ENCODE measurements at places on chromosomes 6 and 20.

GRCh38 chr20:36875702-36876472 lies at the start of gene TLDC2:
Gene TLDC2, plus strand, starts transcription at chr20:36876138. Its CDS starts 37 bp downstream, at chr20:36876175.
- peaks cover 16% of the 10 kb centered on the region for H3K4me1 ChIP-seq
- no peaks in the 10 kb centered on the region for H3K27me3 ChIP-seq
- no peak within 1 kb of the TSS for H3K4me3 ChIP-seq

DNA sequence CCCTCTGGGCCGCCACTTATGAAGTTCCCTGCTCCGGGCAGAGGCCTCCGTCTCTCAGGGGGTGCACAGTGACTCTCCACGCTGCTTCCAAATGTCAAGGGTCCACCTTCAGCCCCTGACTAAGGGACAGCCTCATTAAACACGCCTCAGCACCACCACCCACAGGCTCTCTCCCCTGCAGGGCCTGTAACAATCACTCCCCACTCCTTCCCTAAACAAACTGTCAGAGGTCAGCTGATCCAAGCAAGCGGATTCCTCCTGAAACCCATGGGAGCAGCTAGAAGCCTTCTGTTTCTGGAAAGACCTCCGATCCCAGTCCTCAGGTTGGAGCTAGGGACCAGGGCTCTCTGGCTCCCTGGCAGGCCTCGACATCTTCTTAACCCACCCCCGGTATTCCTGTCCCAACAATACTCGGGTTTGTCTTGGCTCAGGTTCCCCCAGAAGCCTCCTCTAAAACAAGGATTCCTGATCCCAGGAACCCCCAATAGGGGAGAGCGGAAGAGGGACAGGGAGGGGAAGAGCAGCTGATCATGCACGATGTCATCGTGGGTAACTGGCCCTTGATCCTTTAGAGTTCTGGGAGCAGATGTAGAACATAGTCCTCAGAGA lies 181.0 kb downstream of the ZNF217 start:
- H3K27me3 ChIP-seq: no peaks in the 10 kb centered on the region
- H3K36me3 ChIP-seq: no peaks in the 10 kb centered on the region
- no peak for ATAC-seq
- H3K4me3 ChIP-seq: peak overlapping the region; percentile 42
- peaks cover 10% of the 10 kb centered on the region for H3K4me1 ChIP-seq
- H3K27ac ChIP-seq: no peak overlapping the region

DNA sequence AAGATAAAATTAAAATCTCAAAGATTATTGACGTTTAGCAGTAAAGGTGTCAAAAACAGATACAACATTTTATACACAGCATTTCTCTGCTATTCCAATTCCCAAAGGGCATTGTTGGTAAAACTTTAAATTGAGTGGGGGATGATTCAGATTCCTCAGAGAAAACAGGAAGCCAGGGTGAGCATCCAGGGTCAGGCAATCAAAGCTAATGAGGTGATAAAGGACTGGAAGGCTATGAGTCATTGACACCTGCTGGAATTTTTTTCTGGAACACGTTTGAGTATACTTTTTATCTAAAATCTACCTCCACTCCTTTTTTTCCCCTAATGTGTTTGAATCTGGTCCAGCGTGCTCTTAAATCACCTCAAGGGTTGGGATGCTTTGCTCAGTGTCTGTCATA lies 52.2 kb downstream of the FKBP1C start:
- peaks cover 11% of the 10 kb centered on the region for H3K27me3 ChIP-seq
- no peaks in the 10 kb centered on the region for H3K36me3 ChIP-seq
- ATAC-seq: no peak

DNA sequence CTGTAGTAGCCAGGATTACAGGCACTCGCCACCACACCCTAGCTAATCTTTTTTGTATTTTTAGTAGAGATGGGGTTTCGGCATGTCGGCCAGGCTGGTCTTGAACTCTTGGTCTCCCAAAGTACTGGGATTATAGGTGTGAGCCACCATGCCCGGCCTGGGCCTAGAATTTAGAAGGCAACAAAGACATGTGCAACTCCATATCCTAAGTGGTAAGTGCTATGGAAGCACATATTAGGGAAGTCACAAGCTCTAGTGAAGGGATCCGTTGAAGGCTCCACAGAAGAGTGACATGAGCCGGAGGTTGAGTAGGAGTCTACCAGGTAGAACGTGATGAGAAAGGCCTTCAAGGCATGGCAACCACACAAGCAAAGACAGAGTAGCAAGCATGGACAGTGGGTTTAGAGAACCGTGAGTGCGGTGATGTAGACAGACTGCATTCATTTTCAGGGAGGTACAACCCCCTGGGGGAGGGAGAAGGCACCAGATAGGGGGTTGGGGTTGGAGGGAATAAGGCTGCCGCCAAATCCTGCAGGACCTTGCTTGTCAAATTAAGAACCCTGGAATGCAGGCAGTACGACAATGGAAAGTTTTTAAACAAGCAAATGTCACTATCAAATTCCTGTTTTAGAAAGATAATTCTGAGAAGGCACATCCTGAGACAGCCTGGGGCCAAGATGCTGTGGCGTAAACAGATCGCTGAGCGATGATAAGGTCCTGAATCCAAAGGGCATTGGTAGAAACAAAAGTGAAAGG lies 50.2 kb downstream of the ARHGAP18 start:
- H3K4me3 ChIP-seq: no peak overlapping the region
- H3K4me1 ChIP-seq: peaks cover 11% of the 10 kb centered on the region
- H3K36me3 ChIP-seq: peaks cover 15% of the 10 kb centered on the region

DNA sequence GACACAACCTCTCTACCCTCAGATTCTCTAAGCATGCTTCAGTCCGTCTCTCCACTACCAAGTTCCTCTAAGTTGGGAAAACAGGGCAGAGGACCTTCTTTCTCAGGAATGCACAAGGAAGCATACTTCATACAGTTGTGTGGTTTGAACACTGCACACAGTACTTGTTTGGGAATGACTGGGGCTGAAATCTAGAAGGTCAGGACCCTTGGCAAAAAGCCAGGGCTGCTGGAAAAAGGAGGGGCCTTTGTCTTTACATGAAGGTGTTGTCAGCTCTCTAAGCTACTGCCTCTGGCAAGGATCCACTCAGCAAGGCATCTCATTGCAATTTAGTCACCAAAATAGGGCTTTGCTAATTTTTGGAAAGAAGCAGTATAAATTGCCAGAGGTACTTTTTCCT lies 20.7 kb upstream of the HEY2 start:
- H3K4me3 ChIP-seq: no peak overlapping the region
- no peaks in the 10 kb centered on the region for H3K4me1 ChIP-seq
- H3K27ac ChIP-seq: no peak overlapping the region
- no peak for ATAC-seq
- H3K27me3 ChIP-seq: peaks cover 58% of the 10 kb centered on the region

DNA sequence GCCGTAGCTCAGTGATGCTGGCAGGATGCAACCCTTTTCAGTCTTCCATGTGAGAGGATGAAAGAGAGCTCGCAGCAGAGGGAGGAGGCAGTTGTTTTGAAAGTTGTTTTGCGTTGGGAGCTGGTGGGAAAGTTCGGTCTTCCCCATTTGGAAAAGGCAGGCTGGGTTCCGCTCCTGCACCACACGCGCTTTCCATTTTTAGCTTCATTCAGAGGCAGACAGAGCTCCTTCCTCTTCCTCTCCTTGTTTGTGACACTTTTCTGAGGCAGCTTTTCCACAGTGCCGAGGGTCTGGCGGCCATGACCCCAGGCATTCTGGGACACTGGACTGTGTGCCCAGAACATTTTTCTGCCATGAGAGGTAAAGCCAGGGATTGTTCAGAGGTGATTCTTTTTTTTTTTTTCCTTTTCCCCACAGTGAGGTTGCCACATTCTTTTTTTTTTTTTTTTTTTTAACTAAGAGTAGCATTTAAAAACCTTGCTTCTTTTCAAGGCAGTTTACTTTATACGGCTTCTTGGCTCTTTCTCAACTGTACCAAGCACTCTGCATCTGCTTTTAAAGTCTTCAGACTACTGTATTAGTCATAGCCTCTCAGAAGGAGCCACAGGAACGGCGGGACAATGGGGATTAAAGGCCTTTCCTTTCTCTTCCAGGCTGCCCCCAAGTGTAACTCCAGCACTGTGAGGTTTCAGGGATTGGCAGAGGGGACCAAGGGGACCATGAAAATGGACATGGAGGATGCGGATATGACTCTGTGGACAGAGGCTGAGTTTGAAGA lies 1.6 kb downstream of the PRDM1 start:
- no peaks in the 10 kb centered on the region for H3K27me3 ChIP-seq
- H3K4me3 ChIP-seq: peak overlapping the region; percentile 41
- ATAC-seq: no peak
- H3K27ac ChIP-seq: no peak overlapping the region
- H3K4me1 ChIP-seq: peaks cover 73% of the 10 kb centered on the region

DNA sequence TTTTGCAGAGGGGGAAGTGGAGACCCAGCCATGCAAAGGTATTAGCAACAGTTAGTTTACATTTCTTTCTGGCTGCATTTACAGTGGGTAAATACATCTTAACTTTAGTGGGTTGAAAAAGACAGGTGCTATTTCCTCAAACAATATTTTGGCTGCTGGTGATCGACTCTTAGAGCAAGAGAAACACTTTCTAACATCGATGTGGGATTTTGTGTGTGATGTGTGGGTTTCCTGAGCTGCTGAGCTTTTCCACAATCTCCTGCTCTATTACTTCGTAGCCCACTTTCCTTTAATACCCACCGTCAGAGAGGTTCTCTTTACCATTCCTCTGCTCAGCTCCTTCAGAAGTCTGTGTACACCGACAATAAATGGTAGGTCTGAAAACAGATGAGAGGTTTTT lies 339.0 kb downstream of the NRN1 start:
- H3K27me3 ChIP-seq: no peaks in the 10 kb centered on the region
- H3K4me3 ChIP-seq: no peak overlapping the region
- H3K27ac ChIP-seq: no peak overlapping the region
- ATAC-seq: no peak
- peaks cover 32% of the 10 kb centered on the region for H3K4me1 ChIP-seq
- H3K36me3 ChIP-seq: peaks cover 11% of the 10 kb centered on the region

DNA sequence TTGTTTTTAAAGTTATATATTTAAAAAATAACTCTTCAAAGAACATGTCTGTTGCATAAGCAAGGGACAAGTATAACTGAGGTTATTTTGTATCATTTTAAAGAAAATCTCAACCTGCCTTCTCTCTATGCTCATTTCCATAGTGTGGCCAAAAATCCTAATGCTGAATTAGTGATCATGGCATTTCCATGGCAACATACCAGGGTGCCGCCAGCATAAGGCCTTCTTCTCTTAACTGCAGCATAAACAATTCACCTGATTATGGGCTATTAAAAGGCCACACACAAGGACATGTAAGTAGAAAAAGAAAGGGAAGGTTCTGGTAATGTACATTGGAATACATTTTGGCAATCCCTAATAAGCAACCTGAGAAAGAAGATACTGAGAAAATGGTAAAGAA lies 95.1 kb upstream of the RNF217 start:
- H3K4me3 ChIP-seq: no peak overlapping the region
- H3K4me1 ChIP-seq: no peaks in the 10 kb centered on the region
- no peak for ATAC-seq
- no peaks in the 10 kb centered on the region for H3K27me3 ChIP-seq

GRCh38 chr20:63706852-63707557 lies 771 bp downstream of the ARFRP1 start:
- peak; percentile 65 for ATAC-seq
- no peaks in the 10 kb centered on the region for H3K27me3 ChIP-seq
- peaks cover 35% of the 10 kb centered on the region for H3K36me3 ChIP-seq
- H3K27ac ChIP-seq: peak overlapping the region; percentile 83

DNA sequence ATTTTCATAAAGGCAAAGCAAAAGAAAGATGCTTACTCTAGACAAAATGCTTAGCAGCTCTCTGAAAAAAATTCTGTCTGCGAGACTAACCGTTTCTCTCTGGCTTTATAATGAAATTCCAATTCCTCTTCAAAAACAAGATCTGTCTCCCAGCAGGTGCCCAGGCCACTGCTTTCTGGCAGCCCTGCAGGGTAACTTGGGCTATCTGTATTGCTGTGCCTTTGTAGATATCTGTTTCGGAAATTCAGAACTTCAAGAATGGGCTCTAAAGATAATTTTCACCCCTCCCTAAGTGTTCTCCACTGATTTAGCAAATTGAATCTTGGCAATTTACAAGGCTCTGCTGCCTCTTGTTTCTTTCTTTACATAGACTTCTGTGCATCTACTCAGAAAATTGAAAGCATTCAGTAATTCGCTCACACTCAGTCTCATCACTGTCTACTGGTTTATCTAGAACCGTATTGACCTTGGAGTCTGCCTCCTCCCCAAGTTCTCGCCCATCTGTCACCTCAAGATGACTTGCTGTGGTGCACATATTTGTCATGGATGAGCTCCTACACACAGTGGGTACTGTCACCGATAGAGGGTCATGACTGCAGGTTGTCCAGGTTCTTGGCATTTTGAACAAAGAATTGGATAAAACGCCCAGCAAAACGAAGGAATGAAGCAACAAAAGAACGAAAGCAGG lies 26.4 kb upstream of the FABP7 start:
- peaks cover 3% of the 10 kb centered on the region for H3K36me3 ChIP-seq
- H3K27ac ChIP-seq: no peak overlapping the region
- peaks cover 20% of the 10 kb centered on the region for H3K4me1 ChIP-seq
- no peaks in the 10 kb centered on the region for H3K27me3 ChIP-seq
- peak; percentile 32 for ATAC-seq

- no peak for ATAC-seq
- no peak overlapping the region for H3K4me3 ChIP-seq
- no peak overlapping the region for H3K27ac ChIP-seq
- H3K36me3 ChIP-seq: no peaks in the 10 kb centered on the region
- no peaks in the 10 kb centered on the region for H3K27me3 ChIP-seq
- peaks cover 74% of the 10 kb centered on the region for H3K4me1 ChIP-seq
Observed at GRCh38 chr6:52570291-52570700, 6.6 kb downstream of the TRAM2 start.

- ATAC-seq: no peak
- H3K4me3 ChIP-seq: no peak overlapping the region
- peaks cover 9% of the 10 kb centered on the region for H3K27me3 ChIP-seq
- peaks cover 12% of the 10 kb centered on the region for H3K4me1 ChIP-seq
- H3K27ac ChIP-seq: no peak overlapping the region
- H3K36me3 ChIP-seq: peaks cover 4% of the 10 kb centered on the region
Observed at GRCh38 chr6:168163096-168163731, 84.2 kb upstream of the FRMD1 start.

Measured in stimulated activated memory B cell treated with anti-CD40 and anti-IgM and Interleukin-4, amounts not matched to agents 10 μg/mL and 1 μg/mL and 100 μg/mL, for 72 hours (primary cell).